Inflammatory macrophage treated with lipopolysaccharide for 4 hours (primary cell): ENCODE measurements at places on chromosomes 4 and X.

GRCh38 chr4:54614149-54614548 lies 43.6 kb upstream of the KIT start:
- DNase-seq = no peak

GRCh38 chr4:18294846-18295245 lies 273.3 kb upstream of the LCORL start:
- DNase-seq = no peak

- DNase-seq = no peak
Measured at GRCh38 chrX:25968920-25969319, 169.2 kb upstream of the MAGEB18 start.

DNA sequence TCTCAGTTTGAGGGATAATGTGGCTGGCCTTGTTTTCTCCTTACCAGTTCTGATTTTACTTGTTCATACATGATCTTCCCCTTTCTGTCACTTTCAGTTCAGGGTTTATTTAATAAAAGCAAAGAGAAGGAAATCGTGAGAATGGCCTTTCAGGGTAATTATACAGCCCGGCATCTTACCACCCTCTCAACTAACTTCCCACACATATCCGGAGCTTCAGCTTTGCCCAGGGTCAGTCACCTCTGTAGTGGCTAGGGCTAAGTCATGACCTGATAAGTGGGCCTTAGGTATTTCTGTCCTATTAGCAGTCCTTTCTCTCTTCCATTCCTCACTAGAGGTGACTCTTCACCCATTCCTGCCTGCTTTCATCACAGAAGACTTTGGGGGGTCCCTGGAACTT lies 15.8 kb downstream of the TRPC5 start:
- no peak for DNase-seq

GRCh38 chrX:111511477-111511876 lies at the start of gene SERTM2:
TSS of gene SERTM2 (plus strand) at chrX:111511645. CDS start at chrX:111518858, 7,213 bp downstream.
- peak; percentile 19 for DNase-seq

DNA sequence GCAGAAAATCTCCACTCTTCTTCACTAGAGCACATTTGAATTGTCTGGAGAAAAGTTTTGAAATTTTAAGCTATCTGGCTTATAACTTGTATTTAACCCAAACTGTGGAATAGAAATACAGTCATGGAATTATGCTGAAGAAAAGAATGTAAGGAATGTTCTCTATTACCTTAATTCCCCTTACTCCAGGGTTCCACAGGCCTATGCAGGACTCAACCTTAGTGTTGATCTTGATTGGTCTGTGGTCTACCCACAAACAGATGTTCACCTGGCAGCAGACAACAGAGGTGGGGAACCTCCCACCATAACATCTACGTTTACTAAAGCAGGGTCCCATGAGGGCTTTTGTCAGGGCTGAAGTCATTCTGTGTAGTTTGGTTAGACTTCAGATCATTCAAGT lies 189.3 kb upstream of the GPRIN3 start:
- DNase-seq = no peak

- DNase-seq = no peak
Measured at GRCh38 chr4:69773484-69773883, 13.1 kb upstream of the SULT1B1 start.

DNA sequence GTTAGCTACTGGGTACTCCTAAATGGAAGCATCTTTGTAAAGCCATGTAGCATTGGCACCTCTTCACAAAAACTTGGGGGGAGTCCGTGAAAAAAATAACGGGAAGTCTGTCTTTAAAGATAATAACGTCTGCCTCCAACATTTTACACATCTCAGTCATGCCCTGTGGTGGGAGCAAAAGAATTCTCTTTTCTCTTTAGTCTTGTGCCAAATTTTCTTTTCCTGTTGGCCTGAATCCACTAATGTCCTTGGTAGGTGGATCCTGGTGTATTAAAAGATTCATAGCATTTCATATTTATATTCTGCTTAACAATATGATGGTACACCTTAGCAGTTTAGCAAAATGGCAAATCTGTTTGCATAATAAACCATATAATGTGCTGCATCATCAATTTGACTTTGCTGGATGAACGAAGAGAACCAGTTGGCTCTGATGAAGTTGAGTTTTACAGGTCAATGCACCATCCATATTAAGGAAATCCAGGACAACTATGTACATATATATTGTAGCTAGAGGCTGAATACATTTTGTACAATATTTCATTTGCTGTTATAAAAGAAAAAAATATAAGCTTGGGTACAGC lies 746.4 kb upstream of the MAGEB2 start:
- no peak for DNase-seq

DNA sequence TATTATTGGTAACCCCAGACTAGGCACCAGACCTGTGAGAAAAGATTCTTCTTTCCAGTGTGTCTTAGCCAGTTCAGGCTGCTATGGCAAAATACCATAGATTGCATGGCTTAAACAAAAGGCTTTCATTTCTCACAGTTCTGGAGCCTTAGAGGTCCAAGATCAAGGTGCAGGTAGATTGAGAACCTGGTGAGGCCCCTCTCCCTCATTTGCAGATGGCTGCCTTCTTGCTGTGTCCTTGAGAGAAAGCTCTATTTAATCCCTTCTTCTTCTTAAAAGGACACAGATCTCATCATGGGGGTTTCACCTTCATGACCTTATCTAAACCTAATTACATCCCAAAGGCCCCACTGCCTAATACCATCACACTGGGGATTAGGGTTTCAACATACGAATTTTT lies 3.5 kb upstream of the PDLIM3 start:
- no peak for DNase-seq

- peak; percentile 92 for DNase-seq
Measured at GRCh38 chr4:138389976-138390685, 148.0 kb upstream of the SLC7A11 start.
